ENCODE measurements at places on chromosomes 7 and 10.
A peak's percentile ranks its signal among the peaks of the same experiment; 100 is the strongest.

- DNase-seq, result no peak
Observed at GRCh38 chr10:88428442-88428841, 154.7 kb downstream of the RNLS start.

DNA sequence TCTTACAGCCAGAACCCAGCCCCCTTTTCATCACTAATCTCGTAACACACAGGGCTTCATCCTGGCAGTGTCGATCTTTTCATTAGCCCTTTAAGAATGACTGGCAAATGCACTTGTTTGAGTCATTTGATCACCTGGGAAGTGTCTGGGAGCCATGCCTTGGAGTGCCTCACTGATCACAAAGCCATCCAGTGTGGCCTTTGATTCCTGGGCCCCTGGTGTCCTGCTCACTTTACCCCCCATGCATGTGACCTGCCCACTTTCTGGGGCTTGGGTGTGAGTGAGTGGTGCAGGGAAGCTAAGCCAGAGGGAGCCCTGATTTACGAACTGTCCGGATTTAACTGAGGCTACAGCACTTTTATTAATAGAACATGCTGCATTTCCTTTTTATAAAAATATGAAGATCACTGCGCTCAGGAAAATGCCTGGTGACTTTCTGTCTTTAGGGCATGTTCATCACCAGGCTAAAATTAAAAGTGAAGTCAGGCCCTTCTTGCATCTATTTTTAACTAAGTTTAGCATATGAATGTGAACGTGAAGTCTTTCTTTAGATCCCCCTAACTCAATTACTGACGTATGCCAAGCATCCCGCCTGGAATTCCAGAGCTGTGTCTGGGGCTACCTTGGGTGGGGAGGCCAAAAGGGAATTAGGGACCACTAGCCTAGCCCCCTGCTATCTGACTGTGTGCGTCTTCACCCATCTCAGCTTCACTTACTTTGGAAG, 23.6 kb downstream of the RBM20 start:
- DNase-seq, result no peak

DNA sequence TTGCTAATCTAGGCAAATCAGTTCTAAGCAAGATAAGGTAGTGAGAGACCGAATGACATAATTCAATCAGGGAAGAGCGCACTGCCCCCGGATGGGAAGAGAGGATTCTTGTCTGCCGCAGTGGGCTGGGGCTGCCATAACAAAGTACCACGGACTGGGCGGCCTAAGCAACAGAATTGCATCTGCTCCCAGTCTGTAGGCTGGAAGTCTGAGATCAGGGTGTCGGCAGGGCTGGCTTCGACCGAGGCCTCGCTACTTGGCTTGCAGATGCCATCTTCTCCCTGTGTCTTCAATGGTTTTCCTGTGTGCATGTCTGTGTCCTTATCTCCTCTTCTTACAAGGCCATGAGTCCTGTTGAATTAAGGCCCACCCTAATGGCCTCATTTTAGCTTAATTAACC, 59.7 kb upstream of the TMEM72 start:
- no peak for DNase-seq

DNA sequence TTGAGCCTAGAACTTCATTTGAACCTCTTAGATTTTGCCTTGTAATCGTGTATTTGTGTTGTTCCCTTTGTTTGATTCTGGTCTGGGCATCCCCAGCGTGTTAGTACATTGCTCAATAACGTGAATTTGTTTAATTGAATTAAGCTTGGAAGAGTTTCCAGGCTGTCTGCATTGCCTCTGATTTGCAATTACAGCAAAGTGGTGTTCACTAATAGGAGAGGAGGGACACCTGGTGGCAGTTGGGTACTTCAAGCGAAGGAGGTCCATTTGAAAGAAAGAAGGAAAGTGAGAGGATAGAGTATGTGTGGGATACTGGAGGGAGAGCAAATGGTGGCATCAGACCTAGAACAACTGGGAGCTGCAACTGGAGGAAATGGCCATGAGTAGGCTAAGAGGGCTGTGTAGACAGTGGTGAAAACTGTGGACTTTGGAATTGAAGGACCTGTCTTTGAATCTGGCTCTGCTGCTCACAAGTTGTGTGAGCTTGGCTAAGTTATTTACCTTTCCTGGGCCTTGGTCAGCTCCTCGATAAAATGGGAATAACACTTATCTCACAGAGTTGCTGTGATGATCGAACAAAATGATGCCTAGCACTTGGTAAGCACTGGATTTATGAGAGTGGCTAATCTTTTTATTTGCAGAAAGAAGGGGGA, 15.1 kb downstream of the LSMEM1 start:
- peak; percentile 11 for DNase-seq

DNA sequence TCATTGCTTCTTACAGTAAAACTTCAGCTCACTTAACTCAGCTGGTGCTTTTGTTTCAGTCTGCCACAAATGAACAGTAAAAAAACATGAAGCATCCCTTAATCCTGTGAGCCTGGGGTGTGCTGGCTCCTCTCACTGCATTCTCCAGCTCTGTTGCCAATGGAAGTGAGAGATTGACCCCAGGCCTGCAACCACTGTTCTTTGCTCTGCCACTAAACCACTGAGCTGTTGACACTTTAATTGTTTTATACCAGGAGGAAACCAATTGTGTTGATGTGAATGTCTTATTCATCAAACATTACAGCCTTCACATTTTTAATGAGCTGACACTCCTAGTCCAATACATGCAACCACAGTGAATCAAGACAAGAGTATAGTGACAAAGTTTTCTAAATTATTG, 69.4 kb upstream of the FZD1 start:
- DNase-seq, result no peak

Data from stimulated activated CD4-positive, alpha-beta T cell treated with anti-CD3 and anti-CD28 coated beads, Interleukin-4, amount 100 ng/mL, for 4 hours (primary cell).